ENCODE measurements at places on chromosomes 5 and 9.

DNA sequence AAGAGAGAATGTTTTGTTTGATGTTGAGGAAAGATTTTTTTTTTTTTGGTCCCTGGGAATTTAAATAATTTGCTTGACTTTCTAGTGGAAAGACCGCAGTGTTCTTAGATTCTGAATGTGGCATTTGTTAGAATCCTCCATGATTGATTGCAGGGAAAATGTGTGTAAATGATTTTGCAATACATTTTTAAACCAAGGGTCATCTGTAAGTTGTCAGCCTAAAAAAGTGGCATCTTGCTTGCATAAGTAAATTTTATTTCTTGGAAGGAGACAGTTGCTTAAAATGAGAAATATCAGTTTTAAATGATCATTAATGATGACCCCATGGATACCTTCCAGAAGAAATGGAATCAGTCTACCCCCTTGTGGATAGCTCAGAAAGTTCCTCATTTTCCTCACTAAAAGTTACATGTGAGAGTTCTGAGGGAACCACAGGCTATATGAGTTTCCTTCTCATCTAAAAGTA, 105.1 kb upstream of the SLC25A48 start:
- DNase-seq: no peak

GRCh38 chr9:131419026-131419614, 25.2 kb downstream of the PRRC2B start:
- no peak for DNase-seq

DNA sequence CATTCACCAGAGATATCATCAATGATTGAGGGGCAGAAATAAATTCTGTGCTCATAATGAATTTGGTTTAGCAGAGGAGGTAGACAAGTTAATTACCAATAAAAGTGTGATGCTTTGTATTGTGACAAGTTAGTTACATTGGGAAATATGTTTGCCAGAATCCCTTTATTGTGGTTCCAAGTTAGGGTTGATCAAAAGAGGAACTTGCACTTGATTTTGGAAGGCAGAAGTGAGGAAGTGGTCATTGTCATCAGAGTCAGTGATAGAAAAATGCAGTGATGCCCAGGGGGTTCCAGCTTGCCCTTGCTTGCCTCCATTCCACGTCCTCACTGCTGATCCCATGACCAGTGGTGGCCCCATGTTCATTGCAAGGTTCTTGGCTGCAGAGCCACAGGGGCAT, 69.7 kb downstream of the SVEP1 start:
- DNase-seq: no peak

DNA sequence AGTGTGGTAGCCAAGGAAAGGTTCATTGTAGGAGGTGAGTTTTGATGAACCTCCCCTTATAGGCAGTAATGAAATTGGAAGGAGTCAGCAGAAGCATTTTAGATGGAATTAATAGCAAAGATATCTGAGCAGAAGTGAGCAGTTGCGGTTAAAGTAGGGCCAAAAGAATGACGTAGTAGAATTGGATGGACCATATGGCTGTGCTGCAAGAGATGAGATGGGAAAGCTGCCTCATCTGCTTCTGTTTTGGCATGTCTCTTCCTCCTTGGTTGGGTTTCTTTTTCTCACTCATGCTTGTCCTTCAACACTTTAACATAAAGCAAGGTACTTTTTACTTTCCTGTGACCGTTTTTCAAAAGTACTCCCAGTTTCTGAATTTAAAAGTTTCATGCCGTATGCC, 55.8 kb downstream of the AQP7 start:
- DNase-seq: no peak

- DNase-seq: no peak
These were observed 66.0 kb downstream of the FBN2 start for GRCh38 chr5:128472036-128472435.

- no peak for DNase-seq
These were observed 495.2 kb upstream of the GRIA1 start for GRCh38 chr5:152995214-152995725.

GRCh38 chr5:126694403-126694802, 82.5 kb upstream of the LMNB1 start:
- no peak for DNase-seq

DNA sequence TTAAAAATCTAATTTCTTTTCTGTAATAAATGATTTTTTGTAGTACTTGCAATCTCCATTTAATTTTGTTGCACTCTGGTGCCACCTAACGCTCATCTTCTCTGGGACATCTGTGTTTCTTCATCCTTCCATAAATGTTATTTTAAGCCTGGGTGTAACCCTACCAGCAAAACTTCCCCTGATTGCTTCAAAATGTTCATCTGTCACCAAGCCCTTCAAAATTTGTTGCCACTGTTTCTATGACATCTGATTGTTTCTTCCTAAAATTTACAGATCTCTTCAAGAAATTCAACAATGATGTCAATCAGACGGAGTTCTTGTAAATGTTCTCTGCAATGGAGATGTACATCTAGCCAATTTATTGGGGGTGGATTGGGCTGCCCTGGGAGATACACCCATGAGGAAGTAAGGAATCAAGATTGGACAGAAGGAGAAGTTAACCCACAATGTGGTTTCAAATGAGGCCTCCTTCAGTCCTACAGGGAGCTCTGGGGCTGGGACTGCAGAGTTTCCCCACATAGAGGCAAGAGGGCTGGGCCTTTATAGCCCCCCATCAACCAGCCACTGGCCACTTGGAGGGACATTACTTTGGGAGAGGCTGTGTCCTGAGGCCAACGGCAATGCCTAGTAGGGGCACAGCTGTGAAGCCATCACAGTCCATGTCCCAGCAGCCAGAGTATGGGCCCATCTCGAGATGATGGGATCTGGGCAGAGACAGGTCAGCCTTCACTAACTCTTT, 23.3 kb downstream of the MCTP1 start:
- DNase-seq: no peak

GRCh38 chr5:67774267-67774552, 441.3 kb upstream of the PIK3R1 start:
- DNase-seq: no peak

- DNase-seq: no peak
These were observed 122.4 kb upstream of the NR5A1 start for GRCh38 chr9:124629600-124629999.

DNA sequence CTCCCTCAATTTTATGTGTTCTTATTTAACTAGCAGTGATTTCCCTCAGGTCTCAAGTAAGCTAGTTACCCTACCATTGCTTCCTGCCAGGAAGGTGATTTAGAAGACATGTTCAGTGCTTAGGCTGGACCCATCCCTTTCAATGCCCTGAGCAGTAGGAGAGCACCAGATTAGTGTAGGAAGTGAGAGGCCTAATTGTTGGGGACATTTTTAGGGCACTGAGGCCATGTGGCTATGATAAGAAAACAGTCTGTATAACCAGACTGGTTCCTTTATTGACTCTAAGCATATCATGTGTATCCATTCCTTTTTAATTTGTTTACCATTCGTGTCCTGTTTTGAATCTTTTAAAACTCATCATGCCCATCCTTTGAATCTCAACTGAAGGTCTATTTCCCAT, 312.3 kb upstream of the PRR16 start:
- DNase-seq: no peak

DNA sequence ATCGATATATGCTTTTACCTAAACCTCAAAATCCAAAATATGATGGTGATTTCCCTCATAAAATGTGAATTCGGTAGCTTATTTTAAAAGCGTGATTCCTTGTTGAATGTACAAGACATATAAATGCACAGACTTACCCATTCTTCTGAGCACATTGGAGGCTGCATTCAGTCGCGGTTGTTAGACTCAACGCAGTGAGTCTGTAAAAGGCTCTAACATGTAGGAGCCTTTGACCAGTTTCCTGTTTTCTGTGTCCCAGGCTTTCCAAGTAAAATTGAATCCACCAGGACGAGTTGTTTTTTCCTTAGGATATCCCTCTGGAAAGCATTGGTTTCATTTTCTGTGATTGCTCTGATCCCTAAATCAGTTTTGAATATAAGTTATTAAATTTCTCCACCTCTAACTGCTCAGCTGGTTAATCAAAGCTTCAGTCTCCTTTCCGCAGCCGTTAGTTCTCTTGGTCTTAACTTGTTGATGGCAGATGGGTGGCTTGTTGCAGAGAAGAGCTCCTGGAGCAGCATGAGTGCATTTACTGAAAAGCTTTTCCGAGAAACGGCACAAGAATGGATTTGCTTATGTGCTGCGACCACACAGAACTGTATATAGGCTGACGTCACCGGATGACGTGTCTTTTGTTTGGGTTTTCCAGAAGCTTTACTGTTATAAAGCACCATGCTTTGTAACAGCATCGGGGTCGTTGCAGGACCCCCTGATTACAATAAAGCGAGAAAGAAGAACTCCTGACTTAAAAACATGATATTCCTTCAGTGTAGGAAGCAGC, at the start of gene LRRTM2:
Gene LRRTM2, minus strand, starts transcription at position 565 of the 781 bp plus-strand sequence. Its CDS starts 424 bp downstream, at position 141.
- peak; percentile 85 for DNase-seq

DNA sequence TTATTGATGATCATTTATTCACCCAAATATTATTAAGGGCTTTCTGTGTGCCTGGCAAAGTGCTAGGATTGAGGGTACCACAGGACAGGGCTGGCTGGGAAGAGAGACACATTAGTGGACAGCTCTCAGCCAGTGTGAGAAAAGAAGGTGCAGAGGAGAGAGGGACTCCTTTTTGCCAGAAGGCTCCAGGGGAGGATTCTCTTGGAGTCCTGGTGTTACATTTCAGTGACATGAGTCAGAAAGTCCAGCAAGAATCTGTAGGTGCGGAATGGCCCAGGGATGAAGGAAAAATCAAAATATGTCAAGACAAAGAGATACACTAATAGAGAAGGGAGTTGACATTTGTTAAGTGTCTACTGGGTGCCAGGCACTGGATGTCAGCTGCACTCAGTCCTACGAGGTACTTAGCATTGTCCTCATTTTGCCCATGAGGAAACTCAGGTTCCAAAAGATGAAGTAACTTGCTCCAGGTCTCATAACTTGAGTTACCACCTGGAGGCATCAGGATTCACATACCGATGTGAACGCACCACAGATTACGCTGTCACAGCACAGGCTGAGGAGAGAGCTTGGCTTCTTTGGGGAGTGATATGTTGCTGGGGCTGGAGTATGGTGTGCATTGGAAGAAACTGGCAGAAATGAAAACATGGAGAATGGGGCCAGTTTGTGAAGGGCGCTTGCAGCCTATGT, 60.5 kb downstream of the RASGRF2 start:
- DNase-seq: no peak

DNA sequence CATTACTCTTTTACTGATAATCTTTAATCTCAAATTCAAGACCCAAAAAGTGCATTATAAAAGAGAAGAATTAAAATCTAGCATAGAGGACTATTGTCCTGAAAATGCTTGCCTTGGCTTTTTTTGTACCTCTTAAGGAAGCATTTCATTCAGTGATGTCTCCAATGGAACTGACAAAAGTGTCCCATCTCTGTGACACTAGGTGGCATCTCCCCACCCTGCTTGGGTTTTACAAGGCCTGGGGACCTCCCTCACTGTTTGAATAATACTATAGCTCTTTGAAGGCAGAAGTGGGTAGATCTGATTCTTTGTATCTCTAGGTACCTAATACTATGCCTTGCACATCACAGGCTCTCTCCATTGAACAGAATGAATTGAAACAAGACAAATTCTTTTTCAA, 180.6 kb downstream of the EPB41L4A start:
- DNase-seq: no peak

DNA sequence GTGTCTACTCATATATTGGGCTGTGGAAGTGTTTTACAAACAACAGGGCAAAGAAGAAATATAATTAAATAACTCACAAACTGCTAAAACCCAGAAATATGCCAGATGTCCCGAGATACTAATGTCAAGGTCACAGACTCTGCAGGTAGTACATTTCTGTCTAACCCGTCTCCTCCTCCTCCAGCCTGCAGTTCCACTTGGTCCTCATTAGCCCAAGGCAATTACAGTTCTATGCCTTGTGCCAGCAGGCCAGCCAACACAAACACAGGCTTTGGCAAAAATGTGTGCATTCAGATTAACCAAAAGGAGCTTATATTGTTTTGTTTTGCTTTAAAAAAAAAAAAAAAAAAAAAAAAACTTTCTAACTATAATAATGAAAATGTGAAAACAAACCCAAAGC, 148.8 kb downstream of the MYO10 start:
- DNase-seq: no peak

DNA sequence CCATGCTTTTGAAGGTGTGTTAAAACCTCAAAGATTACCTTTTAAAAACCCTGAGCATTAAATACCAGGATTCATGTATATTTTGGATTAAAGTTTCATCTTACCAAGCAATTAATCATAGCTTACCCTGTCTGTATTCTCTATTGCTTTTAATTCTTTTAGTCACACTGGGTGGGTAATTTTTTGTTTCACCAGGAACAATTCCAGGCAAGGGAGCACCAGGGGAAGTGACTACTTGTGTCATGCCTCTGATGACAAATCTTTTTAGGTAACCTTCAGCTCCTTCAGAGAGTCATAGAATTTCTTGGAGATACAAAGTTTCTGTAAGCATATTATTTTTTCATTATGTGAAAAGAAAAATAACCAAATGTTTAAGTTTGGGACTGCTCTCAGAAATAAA, 33.4 kb upstream of the ANXA1 start:
- DNase-seq: no peak

DNA sequence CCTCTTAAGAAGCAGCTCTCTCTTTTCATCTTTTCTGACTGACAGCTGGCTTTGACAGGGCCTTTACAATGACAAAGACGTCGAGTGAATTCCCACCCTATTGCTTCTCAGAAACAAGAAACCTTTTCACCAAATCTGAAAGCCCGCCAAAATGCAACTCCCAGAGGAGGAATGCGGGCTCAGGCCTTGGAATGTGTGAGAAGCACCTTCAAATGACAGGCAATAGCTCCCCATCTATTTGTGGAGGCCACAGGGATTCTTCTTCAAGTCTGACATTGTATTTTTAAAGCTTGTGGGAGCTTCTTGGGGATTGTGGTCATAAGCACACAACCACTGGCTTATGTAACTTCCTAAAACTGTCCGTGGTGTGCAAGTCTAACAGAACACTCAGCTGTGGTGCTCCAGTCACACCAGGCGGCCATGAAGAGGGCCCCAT, 72.7 kb downstream of the DPYSL3 start:
- DNase-seq: no peak

DNA sequence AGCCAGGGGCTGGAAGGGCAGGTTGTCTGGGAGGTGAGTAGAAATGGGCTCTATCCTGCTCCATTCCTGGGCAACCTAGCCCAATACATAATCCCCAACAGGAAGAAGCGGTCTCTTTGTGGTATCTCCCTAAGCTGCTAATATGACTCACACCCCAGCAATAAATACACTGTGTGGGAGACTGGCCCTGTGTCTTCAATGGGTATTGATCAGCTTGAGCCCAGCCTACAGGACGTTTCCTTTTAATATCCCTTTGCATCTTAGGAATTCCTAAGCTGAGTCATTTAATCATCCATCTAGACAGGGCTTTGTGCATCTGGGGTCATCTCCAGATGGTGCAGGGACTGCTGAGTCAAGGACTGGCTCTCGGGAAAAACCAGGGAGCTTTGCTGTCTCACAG, 207.0 kb upstream of the PANK3 start:
- no peak for DNase-seq

- no peak for DNase-seq
These were observed 54.5 kb downstream of the PHF2 start for GRCh38 chr9:93630806-93631411.

GRCh38 chr5:143412661-143413342, 9.3 kb upstream of the NR3C1 start:
- DNase-seq: no peak

All from AG04450 (cell line).